Adipose tissue (tissue), 3 donors: ENCODE measurements at places on chromosomes 2 and 18. TPM values are rescaled to one million over a fixed set of nuclear protein-coding genes. Genes with fewer than 3 reads are reported as not detected.

RUFY4 gene
- 0.07 TPM for polyA plus RNA-seq

SERPINB11 gene
- not detected for polyA plus RNA-seq

POMC gene
- 6.5 TPM for polyA plus RNA-seq

RAX gene
- polyA plus RNA-seq, result not detected

TMEM163 gene
- polyA plus RNA-seq, result 1.5 TPM

MC2R gene
- not detected for polyA plus RNA-seq

DSG1 gene
- 0.01 TPM for polyA plus RNA-seq

CTAGE1 gene
- not detected for polyA plus RNA-seq

DARS1 gene
- polyA plus RNA-seq, result 30.4 TPM

UGP2 gene
- 54.4 TPM for polyA plus RNA-seq

CAB39 gene
- polyA plus RNA-seq, result 12.3 TPM

IAH1 gene
- polyA plus RNA-seq, result 32.0 TPM

CLHC1 gene
- polyA plus RNA-seq, result 1.7 TPM

SLC5A7 gene
- 0.01 TPM for polyA plus RNA-seq
